AG09319 (cell line): ENCODE measurements at places on chromosomes 13 and 19.
A peak's percentile ranks its signal among the peaks of the same experiment; 100 is the strongest.

DNA sequence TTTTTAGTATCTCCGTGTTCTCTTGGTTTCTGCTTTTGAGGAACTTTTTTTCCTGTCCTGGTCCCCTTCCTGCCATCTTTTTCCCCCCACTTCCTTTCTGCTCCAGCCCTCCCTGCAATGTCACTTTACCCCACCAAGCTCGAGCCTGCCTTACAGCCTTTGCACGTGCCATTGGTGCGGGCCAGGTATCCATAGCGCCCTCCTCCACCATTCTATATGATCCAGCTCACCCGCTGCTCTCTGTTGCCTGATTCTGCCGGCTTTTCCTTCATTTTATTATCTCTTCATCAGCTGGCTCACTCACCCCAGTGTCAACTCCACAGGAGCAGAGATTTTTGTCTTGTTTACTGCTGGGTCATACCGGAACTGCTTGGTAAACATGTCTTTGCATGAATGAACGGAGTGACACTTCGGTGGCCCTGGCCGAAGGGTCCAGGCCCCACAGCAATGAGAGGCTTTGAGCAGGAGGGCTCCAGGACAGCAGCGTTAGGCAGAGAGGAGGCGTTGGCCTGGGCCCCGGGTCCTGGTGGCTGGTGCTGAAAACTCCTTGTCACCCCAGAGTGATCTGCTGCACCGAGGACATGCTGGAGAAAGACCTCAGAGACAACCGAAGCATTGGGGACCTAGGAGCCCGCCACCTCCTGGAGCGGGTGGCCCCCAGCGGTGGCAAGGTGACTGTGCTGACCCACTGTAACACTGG lies 1.2 kb downstream of the MRI1 start:
- no peak for DNase-seq

- no peak for DNase-seq
These were observed 152.3 kb downstream of the TM9SF2 start for GRCh38 chr13:99653526-99653925.

DNA sequence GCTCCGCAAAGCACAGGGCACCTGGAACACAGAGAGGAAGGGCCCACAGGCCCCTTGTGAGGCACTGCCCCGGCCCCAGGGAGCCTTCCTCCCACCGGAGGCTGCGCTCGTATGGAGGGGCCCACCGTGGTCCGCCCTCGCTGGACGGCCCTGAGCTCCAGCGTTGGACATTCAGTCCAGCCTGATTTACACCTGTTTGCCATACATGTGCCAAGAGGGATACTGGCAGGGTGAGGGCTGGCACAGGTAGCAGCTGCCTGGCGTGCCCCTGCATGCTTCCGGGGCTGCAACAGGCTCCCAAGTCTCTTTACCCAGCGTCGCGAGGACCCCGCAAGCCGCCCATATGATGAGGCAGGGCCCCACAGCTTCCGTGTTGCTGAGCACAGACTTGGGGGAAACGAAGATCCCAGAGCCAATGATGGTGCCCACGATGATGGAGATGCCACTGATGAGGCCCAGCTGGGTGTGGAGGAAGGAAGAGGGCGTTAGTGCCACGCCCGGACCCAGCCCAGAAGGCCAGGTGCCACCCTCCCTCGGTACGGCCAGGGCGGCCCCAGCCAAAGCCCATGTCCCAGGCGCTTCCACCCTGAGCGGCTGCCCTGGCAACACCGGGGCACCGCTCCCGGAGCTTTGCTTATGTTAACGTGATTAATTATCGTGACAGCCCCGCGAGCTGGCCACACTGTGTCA lies 5.1 kb downstream of the SLC7A9 start:
- no peak for DNase-seq

GRCh38 chr13:45015300-45015699 lies 26.0 kb downstream of the GPALPP1 start:
- no peak for DNase-seq

DNA sequence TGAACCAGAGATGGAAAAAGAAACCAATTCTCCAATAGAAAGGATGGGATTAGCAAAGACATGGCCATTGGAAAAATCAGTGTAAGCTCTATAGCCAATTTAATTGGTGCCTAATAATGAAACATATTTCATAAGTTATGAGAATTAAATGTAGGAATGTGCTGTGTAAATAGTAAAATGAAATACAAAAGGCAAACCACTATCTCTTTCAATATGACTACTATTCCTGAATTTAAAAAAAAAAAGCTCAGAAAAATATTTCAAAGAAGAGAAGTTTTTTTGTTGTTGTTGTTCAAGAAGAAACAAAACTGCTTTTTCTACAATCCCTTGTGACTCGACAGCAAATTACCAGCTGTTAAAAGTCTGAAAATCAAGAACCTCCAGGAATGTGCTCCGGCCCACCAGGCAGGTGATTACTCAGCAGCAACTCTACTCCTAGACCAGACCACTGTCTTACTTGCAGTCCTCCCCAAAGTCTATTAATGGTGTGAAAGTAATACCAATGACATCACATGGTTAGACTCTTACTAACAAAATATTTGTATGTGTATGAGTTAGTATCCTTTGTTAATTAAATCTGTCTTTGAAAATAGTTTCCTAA lies 362.4 kb downstream of the KCTD12 start:
- DNase-seq: no peak

GRCh38 chr13:101139081-101139480 lies 277.2 kb downstream of the NALCN start:
- DNase-seq: no peak

- DNase-seq: no peak
These were observed 349.2 kb upstream of the KLHL1 start for GRCh38 chr13:70457474-70457873.

DNA sequence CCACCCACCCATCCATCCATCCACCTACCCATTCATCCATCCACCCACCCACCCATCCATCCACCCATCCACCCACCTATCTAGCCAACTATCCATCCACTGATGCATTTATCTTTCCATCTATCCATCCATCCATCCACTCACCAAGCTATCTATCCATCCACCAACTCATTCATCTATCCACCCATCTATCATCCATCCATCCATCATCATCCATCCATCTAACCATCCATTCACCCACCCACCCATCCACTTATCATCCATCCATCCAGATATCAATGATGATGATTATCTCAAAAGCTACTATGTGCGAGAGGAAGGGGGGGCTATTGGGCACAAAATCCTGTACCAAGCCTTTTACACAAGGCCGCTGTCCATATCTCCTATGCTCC lies 5.5 kb downstream of the YIF1B start:
- no peak for DNase-seq

- DNase-seq: no peak
These were observed 65.9 kb downstream of the KCNRG start for GRCh38 chr13:50080911-50081678.

DNA sequence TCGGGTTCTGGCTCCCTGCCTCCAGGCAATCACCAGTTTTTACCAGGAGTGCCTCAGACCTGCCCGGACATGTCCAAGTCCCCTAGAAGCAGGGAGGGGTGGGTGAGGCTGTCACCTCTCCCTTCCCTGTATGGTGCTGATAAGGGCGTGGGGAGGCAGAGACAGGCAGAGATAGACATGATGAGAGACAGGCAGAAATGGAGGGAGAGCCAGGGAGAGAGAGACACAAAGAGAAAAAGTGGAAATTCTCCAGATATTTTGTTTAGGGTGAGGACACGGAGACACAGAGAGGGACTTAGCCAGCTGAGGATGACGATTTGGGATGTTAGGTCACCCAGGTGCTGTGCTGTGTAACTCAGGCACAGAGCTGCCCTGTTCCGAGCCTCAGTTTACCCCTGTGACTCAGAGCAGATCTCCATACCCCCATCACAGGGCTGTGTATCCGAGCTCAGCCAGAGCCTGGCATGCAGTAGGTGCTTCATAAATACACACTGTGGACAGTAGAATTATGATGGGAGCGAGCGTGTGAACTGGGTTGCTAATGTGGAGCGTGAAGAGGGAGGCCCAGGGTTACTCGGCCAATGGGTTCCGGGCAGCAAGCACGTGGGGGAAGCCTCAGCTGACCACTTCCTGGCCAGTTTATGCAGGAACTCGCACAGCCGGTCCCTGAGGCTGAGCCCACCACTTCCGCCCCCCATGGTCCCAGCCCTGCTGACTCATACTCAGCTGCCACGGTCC lies 11.9 kb upstream of the GDF15 start:
- peak; percentile 82 for DNase-seq

DNA sequence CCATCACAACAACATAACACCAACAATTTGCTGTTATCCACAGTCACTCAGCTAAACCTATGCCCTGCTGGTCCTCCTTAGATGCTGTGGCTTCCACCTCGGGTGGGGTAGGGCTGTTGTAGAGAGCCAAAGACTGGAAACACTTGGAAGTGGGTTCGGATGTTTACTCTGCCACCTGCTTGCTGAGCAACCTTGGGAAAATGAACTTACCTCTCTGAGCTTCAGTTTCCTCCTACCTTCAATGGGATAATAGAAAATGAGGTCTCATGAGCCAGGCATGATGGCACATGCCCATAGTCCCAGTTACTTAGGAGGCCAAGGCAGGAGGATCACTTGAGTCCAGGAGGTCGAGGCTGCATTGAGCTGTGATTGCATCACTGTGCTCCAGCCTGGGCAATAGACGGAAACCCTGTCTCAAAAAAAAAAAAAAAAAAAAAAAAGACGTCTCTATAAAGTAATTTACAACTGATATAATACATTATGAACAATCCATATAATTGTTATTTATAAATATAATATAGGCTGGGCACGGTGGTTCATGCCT lies 3.3 kb upstream of the SYCN start:
- no peak for DNase-seq

DNA sequence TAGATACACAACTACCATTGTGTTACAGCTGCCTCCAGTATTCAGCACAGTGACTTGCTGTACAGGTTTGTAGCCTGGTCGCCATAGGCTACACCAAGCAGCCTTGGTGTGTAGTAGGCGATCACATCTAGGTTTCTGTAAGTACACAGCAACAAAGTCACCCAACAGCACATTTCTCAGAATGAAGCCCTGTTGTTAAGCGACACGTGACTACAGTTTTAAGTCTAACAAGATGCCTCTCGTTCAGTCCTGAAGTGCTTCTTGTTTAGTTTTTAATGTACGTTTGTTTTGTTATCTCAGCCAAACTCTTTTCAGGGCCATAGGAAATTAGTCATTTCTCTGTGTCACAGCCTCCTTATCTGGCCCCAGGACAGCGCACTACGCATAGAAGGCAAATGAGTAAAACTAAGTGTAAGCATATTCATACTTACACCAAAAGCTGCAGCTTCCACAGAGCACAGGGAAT lies 50.0 kb upstream of the GPR183 start:
- DNase-seq: peak; percentile 15

DNA sequence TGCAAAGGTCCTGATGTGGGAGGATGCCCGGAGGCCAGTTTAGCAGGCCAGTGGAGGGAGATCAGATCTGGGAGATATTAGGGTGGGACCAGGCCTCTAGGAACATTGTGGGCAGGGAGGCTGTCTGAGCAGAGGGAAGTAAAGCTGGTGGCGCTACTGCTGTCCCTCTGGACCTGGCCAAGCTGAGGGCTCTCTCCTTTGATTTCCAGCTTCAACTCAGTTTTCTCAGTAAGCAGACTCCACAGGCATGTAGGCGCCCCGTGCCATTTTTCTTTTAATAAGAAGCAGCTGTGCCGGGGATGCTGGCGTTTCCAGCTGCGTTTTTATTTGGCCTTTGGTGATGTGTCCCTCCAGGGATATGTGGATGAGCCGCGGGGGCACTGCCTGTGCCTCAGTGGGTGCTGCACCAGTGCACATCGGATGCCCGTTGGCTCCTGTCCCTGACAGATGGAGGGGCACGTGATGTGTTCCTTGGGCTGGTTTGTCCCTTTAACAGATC lies 6.7 kb downstream of the DNM2 start:
- peak; percentile 44 for DNase-seq

- no peak for DNase-seq
These were observed 16.8 kb upstream of the ADGRE2 start for GRCh38 chr19:14795078-14795721.

DNA sequence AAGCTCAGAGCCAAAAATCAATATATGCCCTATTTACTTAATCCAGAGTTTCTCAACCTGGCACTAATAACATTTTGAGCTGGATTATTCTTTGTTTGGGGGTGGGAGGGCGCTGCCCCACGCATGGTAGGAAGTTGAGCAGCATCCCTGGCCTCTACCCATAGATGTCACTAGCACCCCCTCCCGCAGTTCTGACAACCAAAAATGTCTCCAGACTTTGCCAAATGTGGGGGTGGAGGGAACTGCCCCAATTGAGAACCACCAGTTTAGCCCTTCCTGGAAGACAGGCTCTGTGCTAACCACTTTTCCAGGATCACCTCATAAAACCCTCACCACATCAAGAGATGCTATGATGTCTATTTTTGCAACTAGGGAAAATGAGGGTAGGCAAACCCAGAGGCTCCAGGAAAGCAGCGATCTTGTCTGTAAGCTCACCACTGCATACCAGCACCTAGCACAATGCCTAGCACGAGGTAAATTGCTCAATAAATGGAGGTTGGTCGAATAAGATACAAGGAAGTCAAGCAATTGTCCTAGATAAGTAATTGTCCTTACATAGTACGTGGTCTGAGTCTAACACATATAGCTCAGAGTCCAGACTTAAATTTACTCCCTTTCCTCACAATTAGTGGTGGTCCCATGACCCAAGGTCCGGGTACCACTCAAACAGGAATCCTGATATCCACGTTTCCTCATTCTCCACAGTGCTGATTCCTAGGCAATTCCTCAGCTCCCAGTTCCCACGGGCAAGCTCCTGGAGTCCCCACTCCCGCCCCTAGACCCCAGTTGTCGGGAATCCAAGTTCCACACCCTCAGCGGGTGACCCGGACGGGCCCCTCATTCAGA lies 892 bp downstream of the TRIR start:
- no peak for DNase-seq

DNA sequence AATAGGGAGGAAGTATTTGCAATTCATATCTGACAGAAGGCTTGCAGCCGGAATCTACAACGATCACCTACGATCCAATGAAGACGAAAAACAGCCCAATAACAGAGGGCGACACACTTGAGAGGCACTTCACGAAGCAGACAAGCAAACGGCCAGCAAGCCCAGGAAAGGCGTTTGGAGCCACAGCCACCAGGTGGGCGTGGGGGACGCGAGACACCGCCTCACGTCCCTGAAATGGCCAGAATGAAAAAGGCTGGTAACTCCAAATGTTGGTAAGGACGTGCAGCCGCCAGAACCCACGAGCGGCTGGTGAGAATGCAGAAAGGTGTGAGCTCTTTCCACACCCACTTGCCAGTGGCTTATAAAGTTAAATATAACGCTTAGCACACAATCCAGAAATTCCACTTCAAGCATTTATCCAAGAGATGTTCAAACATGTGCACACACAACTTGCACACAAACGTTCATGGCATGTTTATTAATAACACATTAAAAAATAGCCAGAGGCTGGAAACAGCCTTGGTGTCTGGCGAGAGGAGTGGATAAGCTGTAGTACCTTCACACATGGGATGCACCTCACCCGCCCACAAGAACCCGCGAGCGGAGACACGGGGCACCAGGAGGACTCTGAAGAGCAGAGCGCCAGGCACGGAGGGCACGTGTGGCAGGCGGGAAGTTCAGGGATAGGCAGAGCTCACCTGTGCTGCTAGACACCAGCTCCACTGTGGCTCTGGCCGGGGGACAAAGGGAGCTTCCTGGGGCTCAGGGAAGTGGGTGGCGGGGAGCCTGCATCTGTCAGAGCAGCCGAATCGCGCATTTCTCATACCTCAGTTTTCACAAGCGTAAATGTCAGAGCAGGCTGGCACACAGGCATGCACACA lies 89.3 kb downstream of the SPACA7 start:
- no peak for DNase-seq
